ENCODE measurements at places on chromosomes 4 and X.
A peak's percentile ranks its signal among the peaks of the same experiment; 100 is the strongest.

GRCh38 chrX:136477026-136477425 is 10.7 kb upstream of the BRS3 start:
- DNase-seq, result no peak

DNA sequence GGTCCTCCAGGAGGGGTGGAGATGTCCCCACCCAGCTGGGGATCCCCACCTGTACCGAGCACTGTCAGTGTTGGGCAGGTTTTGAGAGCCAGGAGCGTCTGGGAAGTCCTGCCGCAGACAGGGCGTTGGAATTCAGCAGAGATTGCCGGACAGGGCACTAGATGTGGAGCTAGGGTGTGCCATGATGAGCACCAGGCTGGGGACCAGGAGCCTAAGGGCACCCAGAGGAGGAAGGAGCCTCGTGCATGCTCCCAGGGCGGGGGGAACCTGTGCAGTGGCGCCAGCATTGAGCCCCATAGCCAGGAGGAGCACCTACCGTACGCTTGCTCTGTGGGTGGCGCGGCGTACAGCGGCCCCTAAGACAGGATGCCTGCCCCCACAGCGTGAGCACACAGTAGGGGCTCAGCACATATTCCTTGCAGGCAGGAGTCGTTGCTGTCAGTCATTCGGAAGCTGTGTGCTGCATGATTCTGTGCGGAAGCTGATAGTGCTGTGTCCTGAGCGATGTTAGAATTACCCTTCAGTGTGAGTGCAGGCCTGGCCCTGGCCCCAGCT is 18.8 kb upstream of the TADA2B start:
- DNase-seq, result no peak

- no peak for DNase-seq
Measured at GRCh38 chr4:24550441-24551175, 33.7 kb downstream of the DHX15 start.

DNA sequence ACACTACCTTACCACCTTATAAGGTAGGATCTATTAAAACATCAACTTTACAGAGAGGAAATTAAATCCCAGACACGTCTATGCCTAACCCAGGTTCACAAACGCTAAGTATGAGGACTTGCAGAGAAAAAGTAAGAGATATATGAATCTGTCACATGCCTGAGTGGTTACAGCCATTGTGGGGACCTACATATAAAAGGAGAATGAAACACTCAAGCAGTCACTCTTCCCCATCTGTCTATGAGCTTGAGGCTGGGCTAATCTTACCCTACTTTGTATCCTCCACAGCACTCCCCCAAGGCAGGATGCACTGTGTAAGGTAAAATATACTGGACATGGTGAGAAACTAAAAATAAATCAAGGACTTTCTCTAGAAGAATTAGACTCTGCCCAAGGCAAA is 339.9 kb downstream of the HNRNPD start:
- DNase-seq, result no peak

DNA sequence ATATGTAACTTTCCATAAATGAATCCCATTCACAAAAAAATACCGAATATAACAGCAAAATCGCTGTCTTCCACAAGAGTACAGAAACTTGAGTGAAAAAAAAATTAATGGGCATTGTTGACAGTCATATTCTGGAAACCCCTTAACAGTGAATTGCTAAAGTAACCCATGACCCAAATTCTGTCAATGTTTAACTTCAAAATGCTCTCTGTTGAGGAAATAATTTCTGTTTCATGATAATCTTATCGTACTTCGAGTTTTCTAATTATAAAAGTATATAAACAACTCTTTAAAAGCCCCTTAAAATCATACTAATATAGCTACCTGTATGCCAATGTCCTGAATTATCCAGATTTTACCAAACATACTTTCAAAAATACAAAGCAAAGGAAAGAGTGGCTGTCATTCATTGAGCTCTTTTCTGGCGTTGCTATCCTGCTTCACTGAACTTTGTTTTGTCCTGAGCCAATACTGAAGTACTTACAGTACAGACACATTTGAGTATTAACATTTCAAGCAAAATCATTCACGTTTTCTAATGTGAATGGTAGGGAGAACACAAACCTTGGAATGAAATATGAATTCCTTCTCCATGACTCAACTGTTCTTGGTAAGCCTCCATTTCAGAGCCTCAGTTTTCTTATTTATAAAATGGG is 2.4 kb downstream of the XAGE3 start:
- DNase-seq, result no peak

DNA sequence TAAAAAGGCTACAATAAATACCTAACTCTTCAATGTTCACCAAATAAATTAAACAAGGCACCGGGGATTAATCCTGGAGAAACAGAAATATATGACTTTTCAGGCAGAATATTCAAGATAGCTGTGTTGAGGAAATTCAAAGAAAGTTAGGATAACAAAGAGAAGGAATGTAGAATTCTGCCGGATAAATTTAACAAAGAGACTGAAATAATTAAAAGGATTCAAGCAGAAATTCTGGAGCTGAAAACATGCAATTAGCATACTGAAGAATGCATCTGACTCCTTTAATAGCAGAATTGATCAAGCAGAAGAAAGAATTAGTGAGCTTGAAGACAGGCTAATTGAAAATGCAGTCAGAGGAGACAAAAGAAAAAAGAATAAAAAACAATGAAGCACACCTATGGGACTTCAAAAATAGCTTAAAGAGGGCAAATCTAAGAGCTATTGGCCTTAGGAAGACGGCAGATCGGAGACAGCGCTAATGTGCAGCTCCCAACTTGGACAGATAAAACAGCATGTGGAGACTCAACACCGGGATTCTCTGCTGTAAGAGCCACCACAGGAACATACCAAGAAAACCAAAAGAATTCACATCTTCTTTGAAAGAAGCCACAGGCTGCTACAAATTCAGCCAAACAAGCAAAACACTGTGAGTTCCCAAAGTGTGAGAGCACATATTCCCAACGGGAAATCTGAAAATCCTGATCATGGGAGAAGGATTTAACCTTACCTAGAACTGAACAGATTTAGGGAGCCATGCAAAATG is 1290.9 kb downstream of the PCDH18 start:
- no peak for DNase-seq

DNA sequence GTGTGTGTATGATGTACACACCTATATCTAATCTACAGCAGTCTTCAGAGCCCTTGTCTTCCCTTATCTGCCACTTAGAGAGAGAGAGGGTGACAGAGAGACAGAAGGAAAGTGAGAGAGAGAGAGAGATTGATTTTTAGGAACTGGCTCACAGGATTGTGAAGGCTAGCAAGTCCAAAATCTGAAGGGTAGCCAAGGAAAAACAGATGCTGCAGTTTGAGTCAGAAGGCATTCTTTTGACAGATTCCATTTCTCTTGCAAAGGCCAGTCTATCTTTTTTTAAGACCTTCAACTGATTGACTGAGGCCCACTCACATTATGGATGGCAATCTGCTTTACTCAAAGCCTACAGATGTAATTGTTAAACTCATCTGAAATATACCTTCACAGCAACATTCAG is 664.0 kb upstream of the IGFBP7 start:
- no peak for DNase-seq

DNA sequence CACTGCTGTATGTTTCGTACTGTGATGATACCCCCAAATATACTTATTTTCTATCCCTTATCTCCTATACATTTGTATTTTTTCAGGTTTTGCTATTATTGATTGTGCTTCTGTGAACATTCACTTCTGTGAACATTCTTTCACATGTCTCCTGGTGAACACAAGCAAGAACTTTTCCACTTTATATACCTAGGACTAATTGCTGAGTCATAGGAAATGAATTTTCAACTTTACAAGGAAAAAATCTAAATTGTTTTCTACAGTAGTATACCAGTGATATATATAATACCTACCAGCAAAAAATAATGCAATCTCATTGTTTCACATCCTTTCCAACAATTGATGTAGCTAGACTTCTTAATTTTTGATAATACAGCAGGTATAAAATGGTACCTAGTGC is 139.5 kb upstream of the MAGEB18 start:
- no peak for DNase-seq

DNA sequence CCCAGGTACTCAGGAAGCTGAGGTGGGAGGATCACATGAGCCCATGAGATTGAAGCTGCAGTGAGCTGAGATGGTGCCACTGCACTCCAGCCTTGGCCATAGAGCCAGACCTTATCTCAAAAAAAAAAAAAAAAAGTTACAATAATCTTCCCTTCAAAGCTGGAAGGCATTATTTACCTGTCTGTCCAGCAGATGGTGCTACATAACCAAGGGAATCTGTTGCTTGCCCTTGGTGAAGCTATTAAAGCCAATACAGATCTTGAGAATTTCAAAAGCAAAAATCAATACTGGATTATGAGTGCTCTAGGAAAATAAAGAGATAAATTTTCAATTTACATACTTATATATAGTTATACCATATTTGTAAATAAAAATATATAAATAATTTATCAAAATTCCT is 25.9 kb downstream of the PKD2 start:
- DNase-seq, result peak; percentile 49

DNA sequence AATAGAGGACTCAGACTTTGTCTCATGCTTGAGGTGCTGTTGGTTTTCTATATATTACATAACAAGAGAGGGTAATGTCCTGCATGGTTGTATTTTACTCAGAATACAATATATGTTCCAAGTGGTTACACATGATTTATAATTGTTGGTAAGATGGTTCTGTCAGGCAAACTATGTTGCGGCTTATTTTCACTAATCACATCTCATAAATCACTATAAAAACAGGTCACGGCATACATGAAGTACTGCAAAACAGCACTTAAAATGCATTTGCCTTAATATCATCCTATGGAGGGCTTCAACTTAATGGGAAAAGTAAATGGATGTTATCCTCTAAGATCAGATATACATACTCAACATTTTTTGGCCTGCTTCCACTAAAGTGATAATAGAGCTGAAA is 246.0 kb upstream of the ARSJ start:
- DNase-seq, result no peak

DNA sequence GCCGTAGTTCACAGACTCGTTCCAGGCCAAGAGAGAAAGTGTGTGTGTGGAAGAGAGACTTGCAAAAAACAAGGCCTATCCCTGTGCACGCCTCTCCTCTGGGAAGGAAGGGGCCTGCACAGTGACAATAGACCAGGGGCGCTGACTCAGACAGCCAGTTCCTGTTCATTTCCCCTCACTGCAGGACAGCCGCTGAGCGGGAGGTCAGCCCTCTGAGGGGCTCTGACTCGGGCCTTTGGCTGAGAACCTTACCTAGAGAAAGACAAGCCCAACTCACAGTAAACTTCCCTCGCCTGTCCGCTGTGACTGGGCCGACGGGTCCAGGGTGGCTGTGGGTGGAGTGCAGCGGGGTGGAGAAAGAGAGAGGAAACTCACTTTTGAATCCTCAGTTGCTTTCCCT is 52.1 kb downstream of the RTL5 start:
- peak; percentile 26 for DNase-seq

- DNase-seq, result no peak
Measured at GRCh38 chr4:168501407-168501806, 4.6 kb downstream of the PALLD start.

DNA sequence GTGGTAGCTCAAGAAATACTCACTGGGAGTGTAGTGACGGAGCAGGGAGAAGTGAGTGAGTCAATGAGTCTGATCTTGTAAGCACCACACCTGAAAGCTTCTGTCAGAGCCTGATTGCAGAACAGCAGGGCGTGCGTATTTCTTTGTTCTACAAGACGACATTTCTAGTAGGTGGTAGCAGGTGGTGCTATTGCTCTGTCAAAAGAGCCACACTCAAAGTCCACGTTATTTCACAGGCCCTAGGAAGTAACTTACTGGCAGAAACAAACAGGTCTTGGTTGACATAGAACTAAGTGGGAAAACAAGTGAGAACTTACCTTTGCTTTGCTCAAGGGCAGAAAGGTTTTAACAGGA is 46.4 kb upstream of the SPRY1 start:
- DNase-seq, result no peak

- DNase-seq, result no peak
Measured at GRCh38 chr4:123083646-123084045, 161.2 kb upstream of the NUDT6 start.

DNA sequence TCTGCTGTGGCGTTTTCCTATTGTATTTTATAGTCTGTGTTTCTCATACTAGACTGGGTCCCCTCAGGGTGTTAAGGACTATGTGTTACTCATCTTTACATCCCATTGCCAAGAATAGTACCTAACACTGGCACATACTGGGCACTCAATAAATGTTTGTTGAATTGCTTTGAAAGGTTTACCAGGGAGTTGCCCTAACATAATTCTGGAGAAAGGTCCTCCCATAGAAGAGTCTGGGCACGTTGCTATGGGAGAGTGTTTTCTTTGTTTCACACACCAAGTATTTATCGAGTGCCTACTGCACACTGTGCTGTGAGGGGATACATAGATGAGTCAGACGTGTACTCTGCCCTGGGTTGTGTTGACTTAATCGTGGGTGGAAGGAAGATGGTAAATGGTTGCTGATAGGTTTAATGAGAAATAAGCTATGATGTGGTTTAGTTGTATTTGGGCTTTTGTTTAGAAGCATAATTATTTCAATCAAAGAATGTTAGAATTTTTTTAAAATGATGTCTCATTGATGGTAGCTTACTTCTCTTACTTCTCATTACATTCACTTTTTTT is 42.9 kb downstream of the AFF1 start:
- no peak for DNase-seq

DNA sequence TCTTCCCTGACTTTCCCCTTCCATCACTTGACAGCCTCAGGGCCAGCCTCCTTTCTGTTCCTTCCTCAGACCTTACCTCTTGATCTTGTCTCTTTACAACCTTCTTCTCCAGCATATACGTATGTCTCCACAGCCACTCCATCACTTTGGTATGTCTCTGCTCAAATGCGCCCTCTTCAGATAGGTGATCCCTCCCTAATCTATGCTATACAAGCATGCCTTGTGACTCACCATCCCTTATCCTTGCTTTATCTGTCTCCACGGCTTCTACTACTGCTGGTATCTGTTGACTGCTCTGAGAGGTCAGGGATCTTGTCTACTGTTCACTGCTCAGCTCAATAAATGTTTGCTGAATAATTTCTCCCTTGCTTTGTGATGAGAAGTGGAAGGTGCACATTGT is 9.0 kb downstream of the ARAP2 start:
- DNase-seq, result no peak

DNA sequence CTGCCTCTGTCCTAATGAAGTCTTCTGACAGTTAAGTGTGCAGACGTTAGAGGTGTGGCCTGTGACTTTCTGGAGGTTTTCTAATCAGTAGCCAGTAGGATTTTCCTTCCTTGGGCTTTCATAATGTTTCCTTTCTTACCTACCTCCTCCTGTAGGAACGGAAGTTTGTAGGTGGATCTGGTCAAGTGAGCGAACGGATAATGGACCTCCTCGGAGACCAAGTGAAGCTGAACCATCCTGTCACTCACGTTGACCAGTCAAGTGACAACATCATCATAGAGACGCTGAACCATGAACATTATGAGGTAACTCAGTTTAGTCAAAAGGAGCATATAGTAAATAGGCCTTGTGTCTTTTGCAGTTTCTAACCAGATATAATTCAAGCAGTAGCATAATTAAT is 75.0 kb downstream of the MAOA start:
- DNase-seq, result no peak

- no peak for DNase-seq
Measured at GRCh38 chrX:103685396-103685795, 1.1 kb downstream of the MORF4L2 start.

- DNase-seq, result no peak
Measured at GRCh38 chrX:5057786-5058185, 1170.9 kb downstream of the NLGN4X start.

Data from BE2C (cell line).